Testis (tissue), 5 donors: ENCODE measurements at places on chromosomes 16 and 17.
A peak's percentile ranks its signal among the peaks of the same experiment; 100 is the strongest.

DNA sequence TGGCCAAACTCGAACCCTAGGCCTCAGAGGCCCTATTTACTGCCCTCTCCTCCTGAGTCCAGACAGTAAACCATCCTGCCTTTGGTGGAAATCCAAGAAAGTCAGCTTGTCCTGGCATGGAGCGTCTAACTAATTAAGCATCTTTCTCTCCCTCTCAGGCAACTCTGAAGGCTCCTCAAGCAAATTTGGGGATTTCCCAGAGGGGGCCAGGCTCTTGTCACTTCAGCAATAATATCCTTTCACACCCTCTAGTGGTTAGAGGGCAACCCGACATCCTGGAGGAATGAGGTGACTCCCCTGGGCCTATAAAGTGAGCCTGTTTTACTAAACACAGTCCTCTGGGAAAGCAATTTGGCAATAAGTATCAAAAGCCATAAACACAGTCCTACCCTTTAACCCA, 60.4 kb downstream of the NOG start:
- peak; percentile 27 for DNase-seq

DNA sequence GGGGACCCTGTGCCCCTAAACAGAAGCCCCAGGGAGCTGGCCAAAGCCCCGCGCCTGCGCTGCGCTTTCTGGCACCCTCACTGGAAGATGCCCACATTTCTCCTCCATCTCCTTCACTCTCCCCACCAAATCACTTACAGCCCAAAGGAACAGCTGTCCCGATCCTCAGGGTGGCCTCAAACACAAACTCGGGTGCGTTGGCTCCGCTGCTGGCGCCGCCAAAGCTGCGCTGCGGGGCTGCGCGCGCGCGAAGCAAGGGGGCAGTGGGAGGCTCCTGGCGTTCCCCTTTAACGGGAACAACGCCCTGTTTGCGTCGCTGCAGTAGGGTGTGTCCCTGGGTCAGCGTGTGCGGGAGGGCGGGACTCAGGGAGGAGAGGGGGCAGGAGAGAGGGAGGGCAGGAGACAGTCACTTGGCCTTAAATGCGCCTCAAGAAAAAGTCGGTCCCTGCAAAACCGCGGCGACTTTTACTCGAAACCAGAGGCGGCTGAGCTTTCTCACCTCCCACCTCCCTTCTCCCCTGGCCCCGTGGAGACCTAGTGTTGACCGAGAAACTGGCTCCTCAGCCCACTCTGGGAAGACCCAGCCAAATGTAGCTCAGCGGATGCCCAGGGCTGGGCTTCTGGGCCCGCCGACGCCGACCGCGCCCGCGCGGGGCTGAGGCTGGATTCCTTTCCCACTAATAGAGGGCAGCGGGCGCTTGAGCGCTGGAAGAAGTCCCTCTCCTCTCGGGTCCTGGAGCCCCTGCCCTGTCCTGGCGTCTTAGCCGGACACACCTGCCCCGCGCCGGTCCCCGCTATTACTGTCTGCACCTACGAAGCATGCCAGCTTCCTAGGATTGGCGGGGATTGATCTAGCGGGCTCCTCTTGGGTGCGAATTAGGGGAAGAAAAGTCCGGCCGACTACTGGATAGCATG, 2.6 kb downstream of the PMP22 start:
- DNase-seq = peak; percentile 92

- no peak for DNase-seq
Measured at GRCh38 chr17:65918916-65919315, 273.0 kb downstream of the CEP112 start.

- no peak for DNase-seq
Measured at GRCh38 chr17:73141411-73141810, 23.4 kb upstream of the SSTR2 start.

DNA sequence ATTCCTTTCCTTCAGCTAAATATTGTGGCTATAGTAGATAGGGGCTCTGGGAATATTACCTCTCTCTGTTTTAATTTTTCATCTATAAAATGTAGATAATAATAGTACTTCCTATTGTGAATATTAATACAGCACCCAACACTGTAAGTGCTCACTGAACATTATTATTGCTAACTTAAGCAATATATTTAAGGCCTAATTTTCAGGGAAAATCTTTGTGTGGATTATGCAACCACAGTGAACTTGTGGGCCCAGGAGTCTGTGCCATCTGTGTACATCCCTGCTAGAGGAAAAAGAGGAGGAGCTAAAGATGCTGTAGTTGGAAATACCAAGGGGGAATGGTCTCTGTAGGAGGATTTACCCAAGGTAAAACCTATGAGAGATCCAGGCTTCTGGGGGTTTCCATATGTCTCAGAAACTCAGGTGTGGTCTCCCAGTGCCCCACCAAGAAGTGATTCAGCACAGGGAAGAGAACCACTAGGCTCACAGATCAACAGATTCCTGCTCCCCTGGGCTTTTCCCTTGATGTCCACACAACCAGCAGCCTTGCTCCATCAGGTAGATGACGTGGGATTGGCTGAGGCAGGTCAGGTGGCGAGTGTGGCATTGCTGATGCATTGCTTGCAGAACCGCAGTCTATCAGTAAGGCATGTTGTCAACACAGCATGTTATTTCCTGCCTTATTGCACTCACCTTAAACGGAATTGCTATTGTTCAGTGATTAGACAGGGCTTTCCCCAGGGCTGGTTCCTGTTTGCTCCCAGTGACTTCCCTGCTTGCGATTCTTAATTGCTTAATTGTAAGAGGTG, 1.6 kb upstream of the N4BP1 start:
- DNase-seq = no peak

DNA sequence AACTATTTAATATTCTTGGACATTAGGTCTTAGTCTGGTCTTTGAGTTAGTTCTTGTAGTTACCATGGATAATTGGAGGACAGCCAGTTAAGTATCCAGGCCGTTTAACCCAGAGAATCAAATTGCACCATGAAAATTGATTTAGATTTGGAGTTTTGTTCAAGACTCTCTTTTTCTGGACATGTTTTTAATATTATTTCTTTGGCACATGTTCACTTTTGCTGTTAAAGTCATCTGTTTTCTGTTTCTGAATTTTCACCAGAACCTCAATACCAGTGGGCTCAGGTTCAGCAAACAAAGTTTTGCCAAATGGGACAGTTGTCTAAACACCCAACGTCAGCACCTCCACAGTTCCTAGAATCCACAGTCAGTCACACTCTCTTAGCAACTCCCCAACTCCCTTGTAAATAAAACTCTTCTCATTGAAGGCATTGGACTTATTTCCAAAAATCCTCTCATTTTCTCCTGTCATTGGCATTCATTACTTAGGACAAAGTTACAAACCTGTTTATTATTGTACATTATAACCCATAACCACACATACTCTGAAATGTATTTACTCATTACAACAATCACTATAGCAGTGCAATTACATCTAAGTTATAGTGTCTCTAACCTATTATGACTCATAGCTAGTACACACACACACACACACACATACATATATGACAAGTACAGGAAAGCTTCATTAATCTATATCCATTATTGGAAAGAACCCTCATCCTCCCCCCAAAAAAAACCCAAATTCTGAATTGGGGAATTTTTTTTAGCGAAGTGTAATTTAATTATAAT, 33.5 kb upstream of the DNAH9 start:
- peak; percentile 28 for DNase-seq

DNA sequence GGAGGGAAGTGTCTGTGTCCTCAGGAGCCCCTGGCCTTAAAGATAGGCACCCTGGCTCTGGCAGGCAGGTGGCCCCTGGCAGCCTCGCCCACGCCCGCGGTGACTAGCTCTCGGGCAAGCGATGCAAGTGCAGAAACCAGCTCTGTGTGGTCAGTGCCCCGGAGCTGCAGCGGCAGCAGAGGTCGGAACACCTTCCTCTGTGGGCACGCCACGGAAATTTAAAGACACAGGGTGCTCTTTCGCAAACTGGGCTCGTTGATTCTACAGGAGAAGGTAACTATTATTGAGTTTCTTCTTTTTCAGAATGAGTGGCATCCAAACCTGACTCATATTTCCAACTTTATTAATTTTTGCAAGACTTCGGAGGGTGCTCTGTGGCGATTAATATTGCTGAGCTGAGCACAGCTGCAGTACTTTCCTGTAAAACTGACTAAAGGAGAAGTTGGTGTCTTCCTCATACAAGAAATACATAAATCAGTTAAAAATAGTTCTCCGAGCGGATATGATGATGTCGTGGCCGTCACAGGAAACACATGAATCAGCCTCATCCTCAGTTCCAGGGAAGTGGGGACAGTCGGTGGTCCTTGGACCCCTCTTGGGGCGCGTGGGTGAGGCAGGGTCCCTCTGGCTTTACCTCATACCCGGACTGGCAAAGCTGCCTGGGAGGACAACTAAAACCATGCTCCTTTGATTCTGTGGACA, 120.2 kb downstream of the METRNL start:
- DNase-seq = peak; percentile 34

- no peak for DNase-seq
Measured at GRCh38 chr17:2867441-2868424, 71.5 kb downstream of the RAP1GAP2 start.

DNA sequence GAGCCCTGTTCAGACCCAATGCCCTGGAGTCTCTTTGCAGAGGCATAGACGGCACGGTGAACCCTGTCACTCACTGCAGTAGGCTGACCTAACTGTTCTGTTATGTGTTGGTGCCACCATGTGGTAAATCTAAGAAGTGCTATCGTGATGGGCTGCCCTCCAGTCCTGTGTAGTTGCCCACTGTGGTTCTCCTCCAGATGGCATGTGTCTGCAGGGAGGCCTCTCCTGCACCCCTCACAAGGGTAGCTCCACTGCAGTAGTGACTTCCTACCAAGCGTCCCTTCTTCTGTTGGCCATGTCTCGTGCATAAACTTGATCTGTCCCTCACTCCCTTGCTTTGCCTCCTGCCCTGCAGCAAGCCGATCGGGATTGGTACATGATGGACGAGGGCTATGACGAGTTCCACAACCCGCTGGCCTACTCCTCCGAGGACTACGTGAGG, 5.8 kb downstream of the DHX38 start:
- DNase-seq = peak; percentile 75

- no peak for DNase-seq
Measured at GRCh38 chr17:58153046-58153445, 4.9 kb downstream of the OR4D1 start.

DNA sequence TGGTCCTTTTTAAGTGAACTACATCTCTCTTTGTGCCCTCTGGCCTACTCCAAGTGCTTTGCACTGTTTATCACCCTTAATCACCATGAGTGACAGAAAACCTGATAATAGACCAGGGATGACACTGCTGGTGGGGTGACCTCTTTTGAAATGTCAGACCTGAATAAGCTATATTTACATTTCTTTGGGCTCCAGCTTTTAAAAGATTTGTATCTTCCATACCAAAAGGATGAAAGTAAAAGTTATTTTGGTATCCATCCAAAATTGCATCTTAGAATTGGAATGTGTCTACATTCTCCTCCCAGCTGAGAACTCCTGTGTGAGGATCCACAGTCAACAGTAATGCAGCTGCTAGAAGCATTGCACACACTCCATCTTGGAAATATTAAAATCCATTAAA, 370.0 kb downstream of the CDH11 start:
- no peak for DNase-seq

- DNase-seq = no peak
Measured at GRCh38 chr16:330741-331140, 21.8 kb downstream of the AXIN1 start.

DNA sequence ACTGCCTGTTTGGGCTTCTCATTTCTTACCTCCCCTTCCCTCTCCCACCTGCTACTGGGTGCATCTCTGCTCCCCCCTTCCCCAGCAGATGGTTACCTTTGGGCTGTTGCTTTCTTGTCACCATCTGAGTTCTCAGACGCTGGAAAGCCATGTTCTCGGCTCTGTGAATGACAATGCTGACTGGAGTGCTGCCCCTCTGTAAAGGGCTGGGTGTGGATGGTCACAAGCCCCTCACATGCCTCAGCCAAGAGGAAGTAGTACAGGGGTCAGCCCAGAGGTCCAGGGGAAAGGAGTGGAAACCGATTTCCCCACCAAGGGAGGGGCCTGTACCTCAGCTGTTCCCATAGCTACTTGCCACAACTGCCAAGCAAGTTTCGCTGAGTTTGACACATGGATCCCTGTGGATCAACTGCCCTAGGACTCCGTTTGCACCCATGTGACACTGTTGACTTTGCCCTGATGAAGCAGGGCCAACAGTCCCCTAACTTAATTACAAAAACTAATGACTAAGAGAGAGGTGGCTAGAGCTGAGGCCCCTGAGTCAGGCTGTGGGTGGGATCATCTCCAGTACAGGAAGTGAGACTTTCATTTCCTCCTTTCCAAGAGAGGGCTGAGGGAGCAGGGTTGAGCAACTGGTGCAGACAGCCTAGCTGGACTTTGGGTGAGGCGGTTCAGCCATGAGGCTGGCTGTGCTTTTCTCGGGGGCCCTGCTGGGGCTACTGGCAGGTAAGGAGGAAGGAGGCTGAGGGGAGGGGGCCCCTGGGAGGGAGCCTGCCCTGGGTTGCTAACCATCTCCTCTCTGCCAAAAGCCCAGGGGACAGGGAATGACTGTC, at the start of gene CD68:
Gene CD68 (plus strand): TSS at position 638 of the 833 bp plus-strand sequence. CDS start 40 bp downstream, at position 678.
- DNase-seq = peak; percentile 45

DNA sequence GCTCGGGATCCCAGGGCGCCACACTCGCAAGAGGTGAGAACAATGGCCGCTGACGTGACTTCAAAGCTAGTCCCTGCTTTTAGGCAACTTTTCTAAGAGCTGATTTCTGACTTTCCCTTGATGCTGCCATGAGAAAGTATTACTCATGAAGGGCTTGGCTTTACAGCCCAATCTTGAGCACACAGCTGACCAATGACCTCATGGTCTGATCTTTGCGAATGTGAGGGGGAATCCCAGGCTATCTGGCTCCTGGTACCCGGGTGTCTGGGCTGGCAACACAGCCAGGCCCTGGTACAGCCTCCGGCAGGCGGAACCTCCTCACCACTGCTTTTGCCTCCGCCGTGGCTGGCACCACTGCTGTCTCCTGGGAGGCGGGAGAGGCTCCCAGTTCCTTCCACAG, 17.5 kb downstream of the NDUFAF8 start:
- DNase-seq = no peak

- peak; percentile 68 for DNase-seq
Measured at GRCh38 chr16:19868421-19868820, 16.2 kb downstream of the GPRC5B start.

GRCh38 chr17:66987059-66987616, 22.6 kb downstream of the CACNG4 start:
- DNase-seq = no peak

- peak; percentile 40 for DNase-seq
Measured at GRCh38 chr16:27242868-27243590, 25.5 kb downstream of the NSMCE1 start.

- DNase-seq = no peak
Measured at GRCh38 chr17:53088481-53088880, 734.2 kb upstream of the KIF2B start.

- DNase-seq = peak; percentile 60
Measured at GRCh38 chr17:80364091-80364691, 50.8 kb upstream of the ENDOV start.

DNA sequence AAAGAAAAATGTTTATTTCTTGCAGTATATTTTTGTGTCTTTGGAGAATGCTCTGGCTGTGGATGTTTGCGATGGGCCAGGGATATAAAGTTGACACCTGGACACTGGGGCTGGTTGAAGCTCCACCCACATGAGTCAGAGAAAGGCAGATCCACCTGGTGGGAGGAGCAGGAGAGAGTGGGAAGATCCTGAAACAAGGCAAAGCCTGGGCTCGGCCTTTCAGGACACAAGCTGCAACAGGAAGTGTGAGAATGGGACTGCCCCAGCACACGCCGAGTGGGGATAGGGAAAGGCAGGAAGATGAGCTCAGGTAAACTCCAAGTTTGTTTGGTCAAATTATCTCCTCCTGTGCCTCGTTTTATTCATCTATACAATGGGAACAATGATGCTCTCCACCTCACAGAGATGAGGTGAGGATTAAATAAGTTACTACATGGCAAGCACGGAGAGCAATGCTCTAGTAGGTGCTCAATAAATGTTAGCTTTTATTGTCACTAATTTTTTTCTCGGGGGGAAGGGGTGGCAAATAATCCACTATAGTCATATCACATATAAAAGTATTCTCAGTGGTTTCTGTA, 21.4 kb upstream of the PITPNM3 start:
- DNase-seq = no peak
